Activated CD8-positive, alpha-beta memory T cell treated with anti-CD3 and anti-CD28 coated beads, Interleukin-2, amount 10 ng/mL, durations not matched to agents 7 days and 5 days (primary cell): ENCODE measurements at places on chromosomes 1 and 21.

GRCh38 chr1:61842863-61843514 lies 100.7 kb downstream of the PATJ start:
- DNase-seq = no peak

- DNase-seq = no peak
Measured at GRCh38 chr1:202255343-202255742, 61.7 kb downstream of the LGR6 start.

DNA sequence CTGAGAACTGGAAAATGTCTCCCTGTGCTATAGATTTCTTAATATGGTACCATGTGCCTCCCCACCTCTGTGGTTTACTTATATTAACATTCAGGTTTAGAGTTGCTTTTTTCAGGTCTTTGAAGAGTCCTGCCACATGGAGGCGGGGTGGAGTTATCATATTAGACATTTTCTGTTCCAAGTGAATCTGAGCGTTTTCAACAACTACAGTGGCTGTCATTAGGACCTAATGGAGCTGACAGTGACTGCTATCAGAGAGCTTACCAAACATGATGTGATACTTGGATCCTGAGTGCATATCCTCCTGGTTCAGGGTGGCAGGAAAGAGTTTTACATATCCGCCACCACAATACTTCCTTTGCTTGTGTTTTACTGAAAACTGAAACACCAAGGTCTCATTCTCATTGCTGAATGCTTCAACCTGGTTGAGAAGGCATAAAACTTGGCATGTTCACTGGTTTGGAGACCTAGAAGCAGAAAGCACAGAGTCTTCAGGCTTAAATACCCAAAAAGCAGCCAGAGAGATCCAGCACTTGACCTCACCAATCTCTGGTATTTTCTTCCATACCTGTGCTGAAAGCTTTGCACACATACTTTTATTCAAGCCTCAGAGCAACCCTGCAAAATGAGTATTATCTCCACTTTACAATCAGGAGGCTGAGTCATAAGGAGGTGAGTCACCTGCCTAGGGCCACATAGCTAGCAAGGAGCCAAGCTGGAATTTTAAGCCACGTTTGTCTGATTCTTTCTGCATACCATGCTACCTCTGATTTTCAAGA lies 47.4 kb upstream of the OSBPL9 start:
- DNase-seq = peak; percentile 54

DNA sequence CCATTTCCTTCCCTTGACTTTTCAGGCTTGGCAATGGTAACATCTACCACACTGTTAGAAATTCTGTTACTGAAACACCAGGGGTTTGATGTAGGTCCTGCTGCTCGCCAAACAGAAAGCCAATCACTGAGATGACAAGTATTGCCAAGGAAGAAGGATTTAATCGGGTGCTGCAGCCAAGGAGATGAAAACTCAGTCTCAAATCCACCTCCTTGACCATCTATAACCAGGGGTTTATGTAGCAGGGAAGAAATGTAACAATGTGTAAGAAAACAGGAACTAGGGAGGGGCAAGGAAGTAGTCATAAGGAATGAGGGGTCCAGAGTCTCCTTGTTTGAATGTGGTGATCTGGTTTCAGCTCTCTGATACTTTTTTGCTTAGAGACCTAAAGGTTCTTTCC lies 25.4 kb downstream of the PLA2G2A start:
- no peak for DNase-seq

DNA sequence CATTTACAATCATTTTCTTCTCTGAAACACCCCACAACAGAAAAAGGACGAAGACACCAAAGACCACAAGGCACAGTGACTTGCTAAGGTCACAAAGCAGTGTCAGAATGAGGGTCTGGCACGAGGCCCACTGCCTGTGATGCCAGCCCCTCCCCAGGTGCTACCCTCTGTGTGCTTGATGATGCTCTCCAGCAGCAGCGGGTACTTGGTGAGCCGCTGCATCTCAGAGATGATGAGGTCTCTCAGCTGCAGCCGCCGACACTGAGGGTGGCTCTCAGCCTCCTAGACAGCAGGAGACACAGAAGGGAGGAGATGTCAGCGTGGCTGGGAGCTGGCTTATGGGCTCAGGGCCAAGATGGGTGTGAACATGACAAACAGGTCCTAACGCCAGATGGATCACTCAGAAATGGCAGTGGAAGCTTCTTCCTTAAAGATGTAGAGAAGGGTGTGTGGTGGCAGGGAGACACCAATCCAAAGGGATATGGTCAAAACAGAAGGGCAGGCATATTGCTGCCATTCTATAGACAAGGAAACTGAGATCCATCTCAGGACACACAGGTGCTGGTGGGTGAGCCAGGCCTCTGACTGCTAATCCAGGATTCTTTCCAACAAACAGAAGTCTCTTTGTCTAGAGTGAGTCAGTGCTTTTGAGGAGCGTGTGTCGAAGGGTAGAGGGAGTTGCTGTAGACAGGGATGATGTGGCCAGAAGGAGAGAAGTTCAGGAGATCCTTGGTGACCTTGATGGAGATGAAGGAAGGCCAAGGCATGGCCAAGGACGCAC lies 25.6 kb downstream of the LRRC71 start:
- no peak for DNase-seq

DNA sequence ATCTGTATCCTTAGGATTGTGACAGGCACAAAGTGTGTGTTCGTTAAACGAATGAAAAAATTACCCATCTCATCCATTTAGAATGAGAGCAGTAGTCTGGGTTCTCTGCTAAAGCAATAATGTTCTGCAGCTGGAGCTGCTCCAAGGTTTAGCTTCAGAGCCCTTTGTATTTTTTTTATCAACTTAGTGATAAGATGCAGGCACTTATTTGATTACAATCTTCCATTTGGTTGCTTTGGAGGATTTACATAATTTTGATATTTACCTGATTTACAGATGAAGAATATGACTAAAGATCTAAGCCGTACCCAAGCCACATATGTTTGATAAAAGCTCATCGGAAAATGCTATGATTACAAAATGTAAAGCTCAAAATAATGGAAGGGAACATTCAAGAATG lies 201.2 kb downstream of the KCTD3 start:
- no peak for DNase-seq

GRCh38 chr1:15883326-15883725 lies 35.8 kb downstream of the SPEN start:
- DNase-seq = no peak

GRCh38 chr1:158153746-158154444 lies 26.8 kb upstream of the CD1D start:
- no peak for DNase-seq

- DNase-seq = no peak
Measured at GRCh38 chr1:51690285-51690961, 73.5 kb downstream of the OSBPL9 start.

- DNase-seq = no peak
Measured at GRCh38 chr21:43734928-43735229, 15.9 kb downstream of the PDXK start.

DNA sequence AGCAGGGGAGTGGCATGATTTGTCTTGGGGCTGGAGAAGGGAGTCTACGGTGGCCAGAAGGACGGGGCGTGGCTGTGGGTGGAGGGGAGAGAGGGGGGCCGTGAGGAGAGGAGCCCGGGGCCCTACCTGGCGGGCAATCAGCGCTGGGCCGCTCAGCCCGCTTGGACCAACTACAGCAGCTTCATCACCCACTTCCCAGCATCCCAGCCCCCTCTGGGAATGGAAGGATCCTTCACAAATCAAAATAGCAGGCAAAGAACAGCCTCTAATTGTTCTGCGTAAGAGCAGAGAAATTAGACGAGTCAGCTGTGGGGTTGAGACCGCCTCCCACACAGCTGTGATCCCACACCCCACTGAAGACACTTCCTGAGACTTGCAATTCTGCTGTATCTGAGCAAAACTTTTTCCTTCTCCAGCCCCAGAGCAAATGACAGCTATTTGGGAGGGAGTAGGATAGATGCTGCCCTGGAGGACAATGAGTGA lies 43.5 kb downstream of the OPRD1 start:
- DNase-seq = no peak

- no peak for DNase-seq
Measured at GRCh38 chr1:196558411-196558810, 49.8 kb downstream of the KCNT2 start.

- no peak for DNase-seq
Measured at GRCh38 chr21:35475009-35475408, 425.9 kb upstream of the RUNX1 start.

DNA sequence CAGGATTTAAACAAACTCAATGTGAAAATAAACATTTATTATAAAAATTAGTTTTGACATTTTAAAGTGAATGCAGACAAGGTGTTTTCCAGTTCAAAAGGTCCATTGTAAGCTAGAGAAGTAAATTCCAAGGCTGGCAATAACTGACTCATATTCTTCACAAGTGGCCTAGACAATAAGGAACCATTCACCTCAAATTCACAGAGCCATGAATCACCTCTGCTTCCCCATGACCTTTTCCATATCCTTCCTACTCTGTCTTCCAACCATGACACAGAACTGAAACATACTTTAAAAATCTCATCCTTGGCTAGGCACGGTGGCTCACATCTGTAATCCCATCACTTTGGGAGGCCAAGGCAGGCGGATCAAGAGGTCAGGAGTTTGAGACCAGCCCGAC lies 24.8 kb downstream of the F11R start:
- no peak for DNase-seq

DNA sequence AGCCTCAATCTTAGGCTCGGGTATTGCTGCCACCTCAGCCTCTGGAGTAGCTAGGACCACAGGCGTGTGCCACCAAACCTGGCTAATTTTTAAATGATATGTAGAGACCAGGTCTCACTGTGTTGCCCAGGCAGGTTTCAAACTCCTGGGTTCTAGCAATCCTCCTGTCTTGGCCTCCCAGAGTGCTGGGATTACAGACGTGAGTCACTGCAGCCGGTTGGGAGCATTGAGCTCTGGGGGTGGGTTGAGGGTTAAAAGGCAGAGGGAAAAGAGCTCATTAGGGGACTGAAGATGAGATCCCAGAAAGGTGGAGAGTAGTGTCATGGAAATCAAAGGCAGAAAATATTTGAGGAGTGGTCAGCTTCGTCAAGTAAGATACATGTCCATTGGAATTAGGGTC lies 7.1 kb downstream of the RAD54L start:
- DNase-seq = no peak

- no peak for DNase-seq
Measured at GRCh38 chr1:195105281-195105680, 1503.0 kb downstream of the KCNT2 start.
